ENCODE measurements at places on chromosomes 6 and 20.

DNA sequence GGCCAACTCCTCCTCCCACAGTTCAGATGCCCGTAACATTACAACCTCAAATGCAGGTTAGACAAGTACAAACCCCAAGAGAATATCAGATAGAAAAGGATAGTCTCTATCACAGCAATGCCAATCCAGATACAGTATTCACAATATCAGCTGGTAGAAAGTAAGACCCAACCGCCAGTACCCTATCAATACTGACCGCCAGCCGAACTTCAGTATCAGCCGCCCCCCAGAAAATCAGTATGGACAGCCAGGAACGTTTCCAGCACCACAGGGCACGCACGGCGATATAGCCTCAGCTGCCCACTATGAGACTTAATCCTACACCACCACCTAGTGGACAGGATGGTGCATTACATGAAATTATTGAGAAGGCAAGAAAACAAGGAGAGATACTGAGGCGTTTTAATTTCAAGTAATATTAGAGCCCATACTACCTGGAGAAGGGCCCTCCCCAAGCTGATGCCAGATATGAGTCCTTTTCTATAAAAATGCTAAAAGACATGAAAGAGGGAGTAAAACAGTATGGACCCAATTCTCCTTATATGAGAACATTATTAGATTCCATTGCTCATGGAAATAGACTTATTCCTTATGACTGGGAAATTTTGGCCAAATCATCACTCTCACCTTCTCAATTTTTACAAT, 17.6 kb upstream of the EIF2S2 start:
- DNase-seq: no peak

DNA sequence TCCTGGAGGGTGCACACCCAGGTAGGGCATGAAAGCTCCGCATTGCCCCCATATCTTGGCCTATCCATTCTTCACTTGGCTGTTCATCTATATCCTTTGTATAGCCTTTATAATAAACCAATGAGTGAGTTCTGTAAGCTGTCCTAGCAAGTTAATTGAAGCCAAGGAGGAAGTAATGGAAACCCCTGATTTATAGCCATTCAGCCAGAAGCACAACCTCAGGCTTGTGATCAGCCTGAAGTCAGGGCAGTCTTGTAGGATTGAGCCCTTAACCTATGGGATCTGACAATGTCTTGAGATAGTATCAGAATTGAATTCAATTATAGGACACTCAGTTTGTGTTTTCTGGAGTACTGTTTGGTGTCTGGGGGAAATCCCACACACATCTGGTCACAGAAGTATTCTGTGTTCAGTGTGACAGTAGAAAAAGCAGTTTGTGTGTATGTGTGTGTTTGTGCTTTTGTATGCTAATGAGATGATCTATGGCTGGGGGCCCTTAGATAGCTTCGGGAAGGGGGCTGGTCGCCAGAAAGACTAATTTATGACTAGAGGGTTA, 5.7 kb downstream of the NT5E start:
- DNase-seq: no peak

GRCh38 chr6:40816601-40817000, 222.4 kb downstream of the UNC5CL start:
- no peak for DNase-seq

DNA sequence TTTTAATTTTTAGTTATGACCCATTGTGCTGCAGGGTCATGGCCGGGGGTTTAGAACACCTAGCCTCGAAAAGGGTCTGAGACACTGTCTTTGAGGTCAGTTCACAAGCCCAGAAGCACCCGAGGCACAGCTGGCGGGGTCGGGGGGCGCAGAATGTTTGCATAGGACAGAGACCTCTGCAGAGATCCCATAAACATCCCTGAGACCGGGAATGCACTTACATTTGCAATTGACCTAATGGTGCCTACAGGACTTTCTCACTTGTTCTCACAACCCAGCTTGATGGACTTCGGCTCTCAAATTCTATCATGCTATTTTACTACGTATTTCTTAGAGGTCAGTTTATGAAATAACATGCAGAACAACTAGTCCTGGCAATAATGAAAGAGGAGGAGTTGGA, 33.5 kb upstream of the FOXC1 start:
- DNase-seq: no peak

DNA sequence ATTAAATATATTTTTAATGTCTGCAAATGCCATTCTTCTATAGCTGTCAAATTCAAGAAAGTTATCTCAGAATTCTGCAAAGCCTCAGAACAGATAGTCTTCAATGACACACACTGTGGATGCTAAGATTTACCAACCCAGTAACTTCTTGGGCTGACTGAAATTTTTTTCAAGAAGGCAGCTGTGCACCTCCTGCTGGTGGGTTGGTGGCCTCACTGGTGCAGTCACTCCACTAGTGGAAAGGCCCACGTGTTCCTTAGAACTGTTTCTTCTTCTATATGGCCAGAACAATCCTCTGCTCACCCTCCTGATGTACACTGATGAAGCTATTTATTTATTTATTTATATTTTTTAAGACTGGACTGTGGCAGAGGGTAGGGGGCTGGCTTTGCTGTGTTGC, 28.1 kb upstream of the MTCL3 start:
- DNase-seq: no peak

GRCh38 chr6:47587493-47587892, 109.9 kb downstream of the CD2AP start:
- DNase-seq: no peak

DNA sequence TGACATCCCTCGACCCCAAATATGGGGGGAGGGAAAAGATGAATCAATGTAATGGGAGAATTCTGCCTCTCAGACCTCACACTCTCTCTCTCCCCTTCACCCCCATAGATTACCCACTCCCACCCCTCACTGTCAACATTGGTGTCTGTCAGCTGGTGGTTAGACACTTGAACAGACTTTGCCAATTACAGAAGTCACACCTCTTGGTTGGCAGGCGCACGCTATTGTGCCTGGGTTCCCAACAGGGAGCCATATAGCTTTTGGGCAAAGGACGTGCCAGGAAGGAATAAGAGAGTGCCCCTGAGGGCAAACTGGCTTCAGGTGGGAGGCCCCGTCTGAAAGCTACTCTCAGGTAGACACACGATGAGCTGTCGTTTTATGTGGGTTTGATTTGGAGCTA, 54.1 kb upstream of the FYN start:
- DNase-seq: no peak

GRCh38 chr6:89044328-89045010, 36.1 kb upstream of the PNRC1 start:
- DNase-seq: no peak

DNA sequence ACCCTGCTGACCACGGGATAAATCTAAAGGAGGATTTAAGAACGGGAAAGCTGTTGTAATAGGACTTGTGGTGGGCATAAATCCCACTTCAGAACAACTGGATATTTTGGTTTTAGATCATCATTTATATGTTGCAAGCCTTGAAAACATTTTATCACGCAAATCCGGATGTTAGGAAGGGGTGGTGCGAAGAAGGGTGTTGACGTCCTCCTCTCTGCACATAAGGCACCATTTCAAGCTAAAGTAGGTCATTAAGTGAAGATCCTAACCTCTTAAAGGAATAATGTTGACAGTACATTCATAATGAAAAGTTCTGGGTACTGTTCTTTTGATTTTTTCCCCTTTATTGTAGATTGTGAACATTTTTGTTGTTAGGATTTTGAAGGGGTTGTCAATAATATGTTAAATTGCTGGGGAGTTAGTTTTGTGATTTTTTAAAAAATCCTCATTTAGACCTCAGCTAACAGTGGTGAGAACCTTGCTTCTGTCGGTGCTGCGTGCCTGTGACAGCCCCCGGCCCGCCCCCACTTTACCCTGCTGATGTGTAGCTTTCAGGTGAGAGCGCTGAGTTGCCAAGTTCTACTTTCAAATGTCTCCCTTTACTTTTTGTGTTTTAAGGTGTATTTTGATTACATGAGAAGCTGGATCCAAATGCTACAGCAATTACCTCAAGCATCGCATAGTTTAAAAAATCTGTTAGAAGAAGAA, 88.8 kb downstream of the MAP3K4 start:
- no peak for DNase-seq

- DNase-seq: no peak
Observed at GRCh38 chr20:48381353-48382120, 446.3 kb downstream of the PREX1 start.

- no peak for DNase-seq
Observed at GRCh38 chr20:64102647-64103354, 4.6 kb downstream of the NPBWR2 start.

DNA sequence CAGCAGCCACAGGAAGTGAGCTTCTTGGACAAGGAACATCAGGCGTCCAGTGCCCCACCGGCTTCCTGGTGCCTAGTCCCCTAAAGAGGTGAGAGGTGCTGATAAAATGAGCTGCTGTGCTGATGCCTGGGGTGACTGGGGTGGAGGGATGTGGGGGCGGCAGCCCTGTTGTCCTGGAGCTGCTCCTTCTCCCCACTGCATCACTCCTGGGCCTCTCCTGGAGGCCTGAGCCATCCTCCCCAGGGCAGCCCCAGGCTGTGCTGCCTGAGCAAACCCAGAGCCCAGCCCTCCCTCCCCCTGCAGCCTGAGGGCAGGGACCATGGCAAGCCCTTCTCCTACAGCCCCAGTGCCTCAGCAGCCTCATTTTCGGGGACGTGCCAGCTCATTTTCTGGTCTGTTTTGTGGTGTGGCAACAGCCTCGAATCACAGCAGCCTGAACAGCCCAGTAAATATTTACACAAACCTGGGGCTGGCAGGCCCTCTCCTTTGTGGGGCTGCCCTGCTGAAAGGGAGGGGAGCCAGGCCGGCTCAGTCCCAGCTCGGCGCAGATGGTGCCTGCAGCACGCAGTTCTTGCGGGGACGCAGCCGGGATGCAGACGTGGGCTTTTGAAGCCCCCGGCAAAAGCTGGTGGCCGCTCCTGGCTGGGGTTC, 259.9 kb downstream of the DLL1 start:
- DNase-seq: no peak

DNA sequence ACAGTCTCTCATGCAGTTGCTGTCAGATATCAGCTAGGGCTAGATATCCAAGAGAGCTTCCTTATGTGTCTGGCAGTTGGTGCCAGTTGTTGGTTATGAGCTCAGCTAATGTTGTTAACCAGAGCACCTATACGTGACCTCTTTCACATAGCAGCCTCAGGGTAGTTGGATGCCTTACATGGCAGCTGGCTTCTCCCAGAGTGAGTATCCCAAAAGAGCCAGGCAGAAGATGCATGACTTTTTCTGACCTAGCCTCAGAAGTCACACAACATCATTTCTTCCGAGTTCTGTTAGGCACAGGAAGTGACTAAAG, 175.7 kb downstream of the VEGFA start:
- no peak for DNase-seq

DNA sequence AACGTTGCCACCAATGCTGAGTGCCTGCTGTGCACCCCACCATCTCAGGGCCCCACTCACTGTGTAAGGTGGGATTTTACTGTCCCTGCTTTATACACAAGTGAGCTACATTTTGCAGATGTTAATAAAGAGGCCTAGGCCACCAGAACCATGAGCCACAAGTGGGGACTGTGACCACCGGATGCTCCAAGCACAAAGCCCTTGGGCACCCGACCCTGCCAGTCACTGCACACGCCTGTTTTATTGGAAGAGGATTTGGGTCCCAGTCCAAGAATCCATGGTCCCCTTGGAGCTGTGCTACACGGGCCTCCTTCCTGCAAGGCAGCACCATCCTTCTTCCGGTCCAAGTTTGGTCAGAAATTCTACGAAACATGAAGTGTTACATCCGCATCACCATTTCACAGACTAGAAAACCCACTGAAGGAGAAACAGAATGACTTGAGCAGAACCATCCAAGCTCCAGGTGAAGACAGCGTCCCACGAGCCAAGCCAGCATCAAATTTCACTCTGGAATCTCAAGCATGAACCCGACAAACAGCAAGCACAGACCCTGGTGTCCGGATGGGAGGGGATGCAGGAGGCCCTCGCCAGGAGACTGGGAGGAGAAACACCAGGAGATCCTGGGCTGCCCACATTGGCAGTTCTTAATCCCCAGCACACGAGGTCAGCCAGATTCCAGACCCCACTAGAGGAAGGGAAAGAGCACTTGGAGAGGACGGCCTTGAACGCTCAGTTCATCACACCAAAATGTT, 226.9 kb downstream of the DLL1 start:
- DNase-seq: no peak

DNA sequence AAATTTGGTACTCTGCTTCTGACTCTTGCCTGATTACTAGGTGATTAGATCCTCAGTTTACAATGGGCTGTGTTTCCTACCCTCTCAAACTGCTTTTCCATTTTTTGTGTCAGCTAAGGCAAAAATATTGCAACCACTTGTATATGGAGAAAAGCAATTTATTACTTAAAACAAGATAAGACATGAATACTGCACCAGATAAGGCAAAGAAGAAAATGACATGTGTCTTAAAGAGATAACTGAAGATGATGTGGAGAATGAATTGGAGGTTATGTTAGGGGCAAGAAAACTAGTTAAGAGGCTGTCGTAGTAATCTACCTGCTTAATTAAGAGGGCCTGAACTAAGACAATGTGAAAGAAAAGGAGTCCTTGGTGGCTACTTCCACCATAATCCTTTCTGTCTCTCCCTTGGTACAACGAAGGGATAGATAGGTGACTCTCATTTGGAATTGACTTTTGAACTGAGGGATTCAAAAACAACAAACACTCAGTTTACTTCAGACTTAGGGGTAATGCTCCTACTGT, 16.3 kb upstream of the REV3L start:
- DNase-seq: no peak

DNA sequence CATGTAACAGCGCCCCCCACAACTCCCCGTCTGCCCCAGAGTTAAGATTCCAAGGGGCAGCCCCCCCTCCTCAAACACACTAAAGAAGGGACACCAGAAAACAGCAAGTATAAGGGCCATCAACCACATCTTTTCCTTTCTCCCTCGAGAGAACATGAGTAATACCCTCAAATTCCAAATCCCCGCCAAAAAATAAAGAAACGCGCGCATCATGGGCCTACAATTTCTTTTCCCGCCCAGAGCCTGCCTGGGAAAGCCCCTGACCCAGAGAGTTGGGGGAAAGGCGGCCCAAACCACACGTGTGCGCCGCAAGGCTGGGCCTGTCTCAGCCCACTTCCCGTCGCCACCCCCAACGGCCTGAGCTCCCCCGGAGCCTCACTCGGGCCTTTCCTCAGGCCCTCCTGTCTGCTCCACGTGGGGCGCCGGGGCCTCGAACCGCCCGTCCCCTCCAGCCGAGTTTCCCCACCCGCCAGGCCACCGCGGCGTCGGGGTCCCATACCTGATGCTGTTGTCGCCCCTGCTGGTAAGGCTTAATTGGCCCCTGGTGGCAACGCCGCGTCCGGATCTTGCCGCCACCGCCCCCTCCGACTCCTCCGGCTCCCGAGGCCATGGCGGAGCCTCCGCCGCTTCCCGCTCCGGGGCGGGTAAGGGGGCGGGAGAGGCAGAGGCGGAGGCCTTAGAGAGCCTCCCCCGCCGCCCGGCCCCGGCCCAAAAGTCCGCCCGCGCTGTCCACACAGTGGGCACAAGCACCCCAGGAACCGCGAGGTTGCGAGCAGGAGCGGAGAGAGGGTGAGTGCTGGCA, 746 bp downstream of the NUP153 start:
- DNase-seq: peak; percentile 4

- DNase-seq: no peak
Observed at GRCh38 chr20:43945391-43946205, 30.9 kb downstream of the TOX2 start.

GRCh38 chr6:127300411-127300810, 33.7 kb downstream of the RNF146 start:
- no peak for DNase-seq

GRCh38 chr6:26400626-26401025, 1.4 kb upstream of the BTN3A1 start:
- no peak for DNase-seq

GRCh38 chr6:32212076-32212760, 11.6 kb downstream of the NOTCH4 start:
- no peak for DNase-seq

- DNase-seq: no peak
Observed at GRCh38 chr6:108565893-108566292, 5.2 kb downstream of the FOXO3 start.
